Stimulated activated CD8-positive, alpha-beta memory T cell treated with anti-CD3 and anti-CD28 coated beads, Interleukin-7, amount 100 ng/mL, for 1 hour (primary cell): ENCODE measurements at places on chromosomes 5 and 9.

GRCh38 chr9:100355561-100355960 lies 2.8 kb upstream of the TEX10 start:
- DNase-seq: no peak

DNA sequence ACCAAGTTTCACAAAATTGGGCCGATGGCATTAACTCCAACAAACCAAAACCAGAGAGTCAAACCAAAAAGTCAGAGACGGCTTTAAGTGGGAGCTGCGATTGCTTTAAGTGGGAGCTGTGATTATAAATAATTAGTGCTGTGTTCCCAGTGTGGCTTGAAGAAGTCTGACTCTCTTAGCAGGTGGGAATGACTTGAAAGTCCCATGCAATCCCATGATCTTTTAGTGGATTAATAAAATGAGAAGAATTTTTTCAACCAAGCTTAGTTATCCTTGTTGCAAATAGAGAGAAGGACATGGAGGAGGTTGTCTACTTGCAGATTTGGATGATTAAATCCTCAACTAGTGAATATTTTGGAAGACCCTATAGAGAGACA lies 68.5 kb downstream of the MYO10 start:
- no peak for DNase-seq

DNA sequence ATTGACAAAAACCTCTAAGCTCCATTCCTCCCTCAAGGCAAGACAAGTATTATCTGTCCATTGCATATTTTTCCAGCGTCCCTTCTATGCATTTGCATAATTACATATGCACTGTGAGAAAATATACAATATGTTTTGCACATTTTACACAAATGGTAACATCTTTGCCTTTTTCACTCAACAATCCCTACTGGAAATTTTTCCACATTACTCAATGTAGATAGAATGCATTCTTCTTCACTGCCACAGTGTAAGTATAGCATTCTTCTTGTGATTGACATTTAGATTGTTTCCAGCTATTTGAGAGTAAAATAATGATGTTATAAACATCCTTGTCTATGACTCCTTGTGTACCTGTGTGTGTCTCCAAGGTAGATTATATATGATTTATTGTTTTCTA lies 205.0 kb downstream of the SLIT3 start:
- DNase-seq: no peak

DNA sequence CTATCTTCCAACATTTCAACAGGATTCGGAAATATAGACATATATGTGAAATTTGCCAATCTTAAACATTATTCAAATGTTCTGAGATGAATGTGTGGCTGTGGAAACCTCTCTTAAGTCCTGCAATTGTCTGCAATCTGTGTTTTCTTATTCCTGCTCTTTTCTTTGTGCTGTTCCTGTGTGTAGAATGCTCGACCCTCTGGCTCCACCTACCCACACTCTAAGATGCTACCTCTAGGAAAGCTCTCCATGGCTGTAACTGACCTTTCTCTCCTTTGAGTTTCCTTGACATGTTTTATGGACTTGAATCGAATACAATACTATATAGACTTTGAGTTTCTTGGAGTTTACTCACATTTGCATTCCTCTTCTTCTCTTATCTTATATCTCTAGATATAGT lies 120.6 kb upstream of the ASTN2 start:
- no peak for DNase-seq

GRCh38 chr5:9715891-9716335 lies 85.8 kb upstream of the TAS2R1 start:
- DNase-seq: no peak

- no peak for DNase-seq
These were observed 38.3 kb downstream of the SLC6A3 start for GRCh38 chr5:1406681-1407640.

GRCh38 chr5:141478321-141478945 lies 2.7 kb downstream of the PCDHGC3 start:
- no peak for DNase-seq

DNA sequence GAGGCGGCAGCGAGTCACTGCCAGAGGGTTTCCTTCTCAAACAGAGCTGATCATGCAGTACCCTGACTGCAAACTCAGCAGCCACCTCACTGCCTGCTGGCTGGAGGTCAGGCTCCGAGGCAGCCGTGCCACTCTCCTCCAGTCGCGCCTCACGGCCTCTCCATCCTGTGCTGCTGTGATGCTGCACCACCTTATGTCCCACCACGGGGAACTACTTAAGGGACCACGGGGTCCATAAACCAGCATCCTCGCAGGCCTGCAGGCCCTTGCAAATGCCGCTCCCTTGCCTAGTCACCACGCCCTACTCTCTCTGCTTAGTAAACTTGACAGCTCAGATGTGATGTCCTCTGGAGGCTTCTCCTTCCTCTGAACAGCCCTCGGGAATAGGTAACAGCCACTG lies 99.2 kb downstream of the CRB2 start:
- no peak for DNase-seq

GRCh38 chr9:103116246-103116645 lies 121.1 kb downstream of the CYLC2 start:
- no peak for DNase-seq

GRCh38 chr9:15617782-15618181 lies 64.9 kb downstream of the CCDC171 start:
- DNase-seq: no peak

DNA sequence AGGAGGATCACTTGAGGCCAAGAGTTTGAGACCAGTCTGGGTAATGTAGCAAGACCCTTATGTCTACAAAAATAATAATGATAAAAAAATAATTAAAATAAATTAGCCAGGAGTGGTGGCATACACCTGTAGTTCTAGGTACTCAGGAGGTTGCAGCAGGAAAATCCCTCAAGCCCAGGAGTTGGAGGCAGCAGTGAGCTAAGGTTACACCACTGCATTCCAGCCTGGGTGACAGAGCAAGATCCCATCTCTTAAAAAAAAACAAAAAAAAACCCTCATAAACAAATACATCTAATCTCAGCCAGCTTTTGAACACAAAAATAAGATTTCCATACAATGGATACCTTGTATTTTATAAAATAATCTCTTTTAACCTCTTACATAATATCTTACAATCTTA lies 363.3 kb upstream of the KLF4 start:
- DNase-seq: no peak

DNA sequence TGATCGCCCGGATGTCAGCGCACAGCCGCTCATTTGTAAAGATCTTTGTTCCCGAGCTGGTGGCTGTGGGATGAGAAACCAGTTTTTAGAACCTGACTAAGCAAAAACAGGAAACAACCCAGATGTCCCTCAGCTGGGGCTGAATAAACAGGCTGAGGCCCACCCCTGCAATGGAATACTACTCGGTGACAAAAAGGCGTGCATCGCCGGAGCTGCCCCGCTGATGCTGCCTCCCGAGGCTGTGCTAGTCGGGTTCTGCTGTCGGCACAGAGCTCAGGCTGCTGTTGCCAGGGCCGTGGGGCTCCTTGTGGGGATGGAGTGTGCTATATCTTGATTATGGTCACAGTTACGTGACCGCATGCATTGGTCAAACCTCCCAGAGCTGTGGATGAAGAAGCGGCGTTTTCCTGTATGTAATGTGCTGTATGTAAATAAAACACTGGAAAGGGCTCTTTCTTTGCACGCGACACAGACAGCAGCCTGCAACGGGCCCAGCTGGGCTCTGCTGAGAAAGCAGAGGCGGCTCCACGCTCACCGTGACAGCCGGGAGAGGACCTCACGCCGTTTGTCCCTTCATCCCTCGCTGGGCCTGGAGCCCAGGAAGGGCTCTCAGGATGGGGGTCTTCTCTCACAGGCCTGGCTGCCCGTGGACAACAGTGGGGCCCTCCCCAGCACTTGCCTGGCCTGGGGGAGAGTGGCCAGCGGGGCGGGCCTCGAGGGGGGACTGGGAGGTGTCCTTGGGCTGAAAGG lies 51.5 kb upstream of the RNU6ATAC start:
- DNase-seq: no peak

- DNase-seq: no peak
These were observed 13.6 kb upstream of the SLC22A4 start for GRCh38 chr5:132280371-132281240.

DNA sequence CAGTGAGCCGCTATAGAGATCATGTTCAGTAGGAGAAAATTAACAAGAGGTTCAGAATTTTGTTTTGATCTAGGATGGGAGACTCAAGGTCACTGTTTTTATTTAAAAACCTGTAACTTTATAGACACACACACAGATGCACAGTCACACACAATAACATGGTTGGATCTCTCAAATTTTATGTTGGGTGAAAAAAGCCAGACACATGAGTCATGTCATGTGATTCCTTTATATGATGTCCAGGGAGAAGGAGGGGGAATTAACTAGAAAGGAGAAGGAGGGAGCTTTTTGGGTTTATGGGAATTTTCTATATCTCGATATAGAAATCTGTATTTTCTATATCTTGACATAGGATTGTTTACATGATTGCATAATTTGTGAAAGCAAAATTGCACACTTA lies 17.1 kb downstream of the C6 start:
- DNase-seq: no peak

DNA sequence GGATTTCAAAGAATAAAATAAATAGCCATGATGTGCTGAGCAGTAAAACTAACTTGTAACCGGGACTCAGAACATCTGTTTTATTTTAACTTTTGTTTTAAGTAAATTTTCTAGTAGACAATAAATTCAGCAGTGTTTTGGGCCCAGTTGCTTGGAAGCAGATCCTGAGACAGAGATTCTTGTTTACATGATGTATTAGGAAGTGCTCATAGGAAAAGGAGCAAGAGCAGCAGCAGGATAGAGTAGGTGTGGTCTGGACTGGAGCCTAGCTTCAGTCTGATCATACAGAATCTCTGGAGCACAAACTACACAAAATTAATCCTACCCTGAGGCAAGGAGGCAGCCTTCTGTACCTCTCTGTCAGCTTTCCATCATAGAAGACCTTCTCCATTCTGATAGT lies 139.2 kb upstream of the CCNH start:
- no peak for DNase-seq

DNA sequence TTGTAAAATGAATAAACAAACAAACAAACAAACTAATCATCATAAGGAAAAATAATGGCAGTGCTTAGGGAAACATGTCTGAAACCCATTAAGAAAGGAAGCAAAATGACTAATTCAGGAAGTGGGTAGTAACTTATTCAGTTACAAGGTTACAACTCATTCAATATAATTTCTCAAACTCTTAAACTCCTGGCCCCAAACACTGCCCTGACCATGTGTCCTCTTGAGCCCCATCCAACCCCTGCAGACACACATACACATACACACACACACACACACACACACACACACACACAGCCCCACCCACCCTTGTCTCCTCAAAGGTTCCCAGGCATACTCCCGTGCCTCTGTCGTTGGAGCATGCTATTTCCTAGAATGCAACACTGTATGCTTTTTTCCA lies 193.9 kb downstream of the SEC61B start:
- DNase-seq: no peak

- DNase-seq: no peak
These were observed 189.6 kb downstream of the NR3C1 start for GRCh38 chr5:143213851-143214363.

- DNase-seq: no peak
These were observed 42.2 kb downstream of the LEAP2 start for GRCh38 chr5:132915681-132916080.

GRCh38 chr5:132781029-132781428 lies 4.0 kb upstream of the SEPTIN8 start:
- DNase-seq: no peak

- no peak for DNase-seq
These were observed 1.6 kb downstream of the ZNF366 start for GRCh38 chr5:72505539-72506157.
